CMK (cell line): ENCODE measurements at places on chromosomes 11 and 22.

- DNase-seq: no peak
Measured at GRCh38 chr11:34427186-34427805, 11.4 kb upstream of the CAT start.

GRCh38 chr11:2265854-2266585 lies 4.4 kb downstream of the ASCL2 start:
- DNase-seq: no peak

GRCh38 chr11:8257003-8257664 lies 6.5 kb downstream of the LMO1 start:
- no peak for DNase-seq

GRCh38 chr11:108788565-108789199 lies 123.8 kb downstream of the DDX10 start:
- DNase-seq: no peak

- no peak for DNase-seq
Measured at GRCh38 chr11:92827132-92827531, 142.3 kb upstream of the MTNR1B start.

- no peak for DNase-seq
Measured at GRCh38 chr11:44258839-44259420, 51.0 kb downstream of the ALX4 start.

DNA sequence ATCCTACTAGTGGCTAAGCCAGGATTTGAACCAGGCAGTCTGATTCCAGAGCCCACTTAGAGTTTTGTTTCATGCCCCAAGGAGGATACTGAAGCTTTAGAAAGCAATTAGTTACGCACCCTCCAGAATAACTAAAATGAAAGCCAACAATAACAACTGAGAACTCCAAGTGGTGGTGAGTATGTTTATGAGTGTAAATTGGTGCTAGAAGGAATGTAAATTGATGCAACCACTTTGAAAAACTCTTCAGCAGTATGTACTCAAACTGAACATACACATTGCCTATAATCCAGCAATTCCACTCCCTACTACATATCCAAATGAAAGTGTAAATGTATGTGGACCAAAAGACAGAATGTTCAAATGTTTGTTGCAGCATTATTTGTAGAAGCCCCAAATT lies 6.7 kb upstream of the ARL14EP start:
- no peak for DNase-seq

- DNase-seq: no peak
Measured at GRCh38 chr11:130817330-130817944, 98.8 kb downstream of the SNX19 start.

DNA sequence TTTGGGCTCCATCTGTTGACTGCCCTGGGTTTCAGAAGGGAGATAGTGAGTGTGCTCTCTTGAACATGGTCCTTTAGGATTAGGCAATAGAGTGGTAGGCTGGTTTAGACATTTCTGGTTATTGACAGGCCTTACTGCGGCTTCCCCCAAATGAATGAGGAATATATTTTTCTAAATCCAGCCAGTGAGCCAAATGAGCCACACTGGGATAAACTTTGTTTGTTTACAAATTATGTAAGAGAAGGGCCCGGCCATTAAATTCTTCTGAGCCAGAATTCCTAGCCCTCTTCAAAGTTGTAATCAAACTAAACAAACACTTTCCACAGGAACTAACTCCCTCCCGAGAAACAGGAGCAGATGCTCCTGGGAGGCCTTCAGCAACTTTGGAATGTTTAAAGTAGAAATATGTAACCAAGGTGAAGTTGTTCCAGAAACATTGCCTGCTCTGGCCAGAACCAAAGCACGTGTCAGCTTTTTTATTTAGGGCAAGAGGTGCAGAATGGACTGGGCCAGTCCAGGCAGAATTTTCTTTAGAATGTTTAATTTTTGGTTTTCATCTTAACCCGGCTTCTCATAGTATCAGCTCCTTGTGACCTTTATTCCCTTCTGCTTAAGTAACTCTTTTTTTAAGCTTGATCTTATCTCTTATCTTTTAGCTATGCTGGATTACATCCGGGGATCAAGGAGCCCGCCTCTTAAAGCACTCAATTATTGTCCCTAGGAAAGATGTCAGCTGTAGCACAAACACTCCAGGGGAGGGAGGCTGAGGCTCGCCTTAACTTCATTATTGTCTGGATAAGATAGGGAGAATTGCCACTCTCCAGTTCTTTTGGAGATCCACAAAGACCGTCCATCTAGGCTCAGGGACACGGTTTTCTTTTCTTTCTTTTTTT lies 28.7 kb downstream of the ZNRF3 start:
- DNase-seq: no peak

DNA sequence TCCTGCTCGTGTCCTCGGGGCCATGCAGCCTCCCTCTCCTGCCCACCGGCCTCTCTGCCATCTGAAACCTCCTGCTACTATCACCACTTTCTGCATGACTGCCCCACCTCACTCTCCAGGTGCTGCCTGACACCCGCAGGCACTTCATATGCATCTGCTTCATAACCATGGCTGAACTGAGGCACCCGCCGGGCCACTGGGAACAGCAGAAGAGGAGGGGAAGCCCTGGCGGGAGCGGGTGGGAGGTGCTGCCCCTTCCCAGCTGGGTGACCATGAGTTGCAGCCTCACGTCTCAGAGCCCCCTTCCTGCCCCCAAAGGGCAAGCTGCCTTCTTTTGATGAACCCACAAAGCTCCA lies 21.7 kb upstream of the PICK1 start:
- no peak for DNase-seq
